HCT116 (cell line): ENCODE measurements at places on chromosomes 5 and 9. TPM values are rescaled to one million over a fixed set of nuclear protein-coding genes. Genes with fewer than 3 reads are reported as not detected.

- no peak for DNase-seq
These were observed 54.9 kb downstream of the PALM2AKAP2 start for GRCh38 chr9:109834855-109835254.

DNA sequence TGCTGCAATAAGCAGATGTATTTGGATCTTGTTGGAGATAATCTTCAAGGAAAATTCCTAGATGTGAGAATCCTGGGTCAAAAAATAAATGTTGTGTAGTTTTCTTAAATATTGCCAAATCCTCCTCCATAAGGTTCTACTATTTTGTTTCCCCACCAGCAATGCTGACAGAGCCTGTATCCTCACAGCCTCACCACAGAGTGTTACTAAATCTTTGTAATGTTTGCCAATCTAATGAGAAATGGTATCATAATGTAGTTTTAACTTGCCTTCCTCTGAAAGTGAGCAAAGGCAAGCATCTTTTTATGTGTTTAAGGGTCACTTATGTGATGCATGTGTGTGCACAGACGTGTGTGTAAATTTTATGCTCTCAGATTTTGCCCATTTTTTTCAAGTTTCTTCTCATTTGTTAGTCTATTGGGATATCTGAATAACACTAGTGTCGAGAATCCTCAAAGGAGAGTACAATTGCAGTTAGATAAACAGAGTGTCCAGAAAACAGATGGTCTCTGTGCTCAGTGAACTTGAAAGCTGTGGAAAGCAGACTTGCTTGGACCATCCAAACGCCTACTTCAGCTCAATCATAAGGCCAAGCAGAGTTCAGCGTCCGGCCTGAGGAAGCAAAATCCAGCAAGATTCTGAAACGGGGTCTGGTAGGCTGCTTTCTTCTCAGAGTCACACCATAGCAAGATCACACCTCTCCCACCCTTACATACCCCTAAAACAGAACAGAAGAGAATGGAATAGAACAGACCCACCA, 35.7 kb upstream of the UGT3A1 start:
- no peak for DNase-seq

GRCh38 chr5:137834498-137835049, 33.1 kb upstream of the MYOT start:
- DNase-seq = no peak

The SPOCK1 gene
- 0.27 TPM for total RNA-seq

The DAB2 gene
- 5.5 TPM for total RNA-seq
